ENCODE measurements at places on chromosomes 7 and 10.
A peak's percentile ranks its signal among the peaks of the same experiment; 100 is the strongest.

DNA sequence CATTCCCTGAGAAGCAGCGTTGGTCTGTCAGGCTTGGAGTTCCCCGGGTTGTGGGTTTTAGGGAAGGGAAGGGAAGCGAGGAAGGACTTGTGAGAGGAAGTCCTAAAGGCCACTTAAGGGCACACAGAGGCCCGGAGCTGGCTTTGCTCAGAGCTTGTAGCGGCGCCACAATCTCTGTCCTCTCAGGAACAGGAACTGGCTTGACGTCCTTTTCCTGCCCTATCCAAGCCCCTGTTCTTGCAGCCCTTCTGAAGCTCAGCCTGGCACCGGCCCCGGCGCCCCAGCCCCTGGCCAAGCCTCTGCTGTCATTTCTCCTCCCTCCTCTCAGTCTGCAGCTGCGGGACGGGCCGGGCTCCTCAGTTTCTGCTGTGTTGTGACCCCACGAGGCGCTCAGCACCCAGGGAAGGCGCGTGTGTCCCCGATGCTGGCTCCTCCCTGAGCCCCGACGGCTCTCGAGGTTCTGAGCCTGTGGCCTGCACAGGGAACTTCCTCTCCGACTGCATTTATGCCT lies at the start of gene GIMAP8:
GIMAP8 (plus strand) TSS at position 140 of the 511 bp plus-strand sequence. CDS start 16,069 bp downstream, outside the sequence.
- peak; percentile 77 for DNase-seq

- no peak for DNase-seq
These were observed 29.9 kb downstream of the GPR22 start for GRCh38 chr7:107499731-107500130.

- no peak for DNase-seq
These were observed 703.5 kb downstream of the AUTS2 start for GRCh38 chr7:70301673-70302185.

DNA sequence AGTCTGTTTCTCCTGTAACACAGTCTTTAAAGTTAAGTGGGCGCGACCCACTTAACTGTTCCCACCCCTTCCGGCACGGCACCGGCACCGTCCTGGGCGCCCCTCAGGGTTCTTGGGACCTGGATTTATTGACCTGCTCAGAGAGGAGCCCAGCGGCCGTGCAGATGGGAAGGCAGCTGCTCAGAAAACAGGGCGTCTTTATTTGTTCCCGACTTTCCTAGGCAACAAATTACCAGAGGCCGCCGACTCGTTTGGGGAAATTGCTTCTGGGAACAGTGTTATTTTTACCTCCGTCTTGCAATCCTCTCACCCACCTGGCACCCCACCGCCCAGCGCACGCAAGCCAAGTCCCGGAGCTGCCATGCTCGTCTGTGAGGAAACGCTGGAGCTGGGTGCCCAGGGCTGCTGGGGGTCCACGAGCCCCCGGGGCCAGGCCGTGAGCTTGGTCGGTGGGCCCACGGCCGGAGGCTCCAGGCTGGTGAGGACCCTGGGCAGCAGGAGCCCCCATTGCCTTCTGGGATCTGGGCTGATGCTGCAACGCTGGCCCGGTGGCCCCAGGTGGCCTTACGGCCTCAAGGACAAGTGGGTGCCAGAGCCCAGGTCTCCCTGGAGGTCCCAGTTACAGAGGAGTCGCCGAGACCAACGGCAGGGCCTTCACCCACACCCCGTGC lies 14.9 kb upstream of the ADGRA1 start:
- DNase-seq, result no peak

- DNase-seq, result no peak
These were observed 1.9 kb downstream of the NKX1-2 start for GRCh38 chr10:124447751-124448466.

GRCh38 chr10:114337510-114338462 lies 66.5 kb downstream of the AFAP1L2 start:
- no peak for DNase-seq

DNA sequence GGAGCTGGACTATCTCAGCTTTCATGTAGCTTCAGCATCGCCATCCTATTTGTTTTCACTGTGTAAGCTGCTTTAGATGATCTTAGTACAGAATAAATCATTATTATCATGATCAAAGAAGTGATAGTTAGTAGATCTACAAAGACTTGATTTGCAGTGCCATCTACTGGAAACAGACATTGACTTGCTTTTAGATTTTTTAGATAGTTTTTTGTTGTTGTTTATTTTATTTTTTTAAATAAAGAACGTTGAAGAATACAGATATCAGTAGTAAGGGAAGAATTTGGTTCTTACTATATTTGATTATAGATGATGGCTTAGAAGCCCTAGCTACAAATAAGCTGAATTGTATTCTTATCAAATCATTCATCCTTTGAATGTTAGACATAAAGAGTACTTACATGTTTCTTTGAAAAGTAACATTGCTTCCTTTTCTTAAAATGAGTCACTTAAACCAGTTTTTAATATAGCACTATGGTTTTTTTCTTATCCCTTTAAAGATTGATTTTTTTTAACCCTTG lies 6.3 kb upstream of the SFMBT2 start:
- peak; percentile 36 for DNase-seq

DNA sequence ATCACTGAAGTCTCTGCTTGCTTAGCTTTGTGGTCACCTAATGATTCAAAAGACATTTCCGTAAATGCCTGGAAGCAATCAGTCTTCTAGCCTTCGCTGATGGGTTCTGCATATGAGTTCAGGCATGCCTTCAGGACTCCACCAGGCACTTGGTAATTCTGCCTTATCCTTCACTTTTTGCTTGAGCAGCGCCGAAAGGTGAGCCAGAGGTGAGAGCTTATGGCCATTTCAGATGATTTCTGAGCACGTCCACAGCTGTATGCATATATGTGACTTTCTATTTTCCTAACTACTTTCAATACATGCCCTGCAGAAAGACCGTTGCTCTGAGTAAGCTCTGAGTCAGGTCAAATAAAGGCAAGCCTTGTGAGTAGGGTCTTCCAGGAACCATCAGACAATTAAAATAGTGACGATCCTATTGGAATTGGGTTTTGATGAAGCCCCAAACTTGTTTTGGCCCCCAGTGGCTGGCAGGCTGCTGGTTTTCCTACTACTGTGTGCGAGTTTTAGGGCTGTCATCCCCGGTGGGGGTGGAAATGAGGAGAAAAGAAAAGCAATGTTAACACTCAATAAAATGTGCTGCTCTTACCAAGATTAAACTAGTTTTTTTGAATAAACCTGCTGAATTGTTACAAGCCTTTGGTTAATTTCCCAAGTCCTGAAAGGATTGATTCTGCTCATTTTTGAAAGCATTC lies 154.4 kb upstream of the AKR1E2 start:
- no peak for DNase-seq

- DNase-seq, result no peak
These were observed 109.3 kb upstream of the INSIG1 start for GRCh38 chr7:155188357-155188756.

GRCh38 chr7:156515911-156516790 lies 124.4 kb upstream of the RNF32 start:
- no peak for DNase-seq

GRCh38 chr10:84842593-84842992 lies 514.2 kb downstream of the CCSER2 start:
- no peak for DNase-seq

GRCh38 chr10:101258179-101258885 lies 29.1 kb upstream of the LBX1 start:
- DNase-seq, result no peak

GRCh38 chr7:45606931-45607330 lies 32.8 kb downstream of the ADCY1 start:
- DNase-seq, result no peak

DNA sequence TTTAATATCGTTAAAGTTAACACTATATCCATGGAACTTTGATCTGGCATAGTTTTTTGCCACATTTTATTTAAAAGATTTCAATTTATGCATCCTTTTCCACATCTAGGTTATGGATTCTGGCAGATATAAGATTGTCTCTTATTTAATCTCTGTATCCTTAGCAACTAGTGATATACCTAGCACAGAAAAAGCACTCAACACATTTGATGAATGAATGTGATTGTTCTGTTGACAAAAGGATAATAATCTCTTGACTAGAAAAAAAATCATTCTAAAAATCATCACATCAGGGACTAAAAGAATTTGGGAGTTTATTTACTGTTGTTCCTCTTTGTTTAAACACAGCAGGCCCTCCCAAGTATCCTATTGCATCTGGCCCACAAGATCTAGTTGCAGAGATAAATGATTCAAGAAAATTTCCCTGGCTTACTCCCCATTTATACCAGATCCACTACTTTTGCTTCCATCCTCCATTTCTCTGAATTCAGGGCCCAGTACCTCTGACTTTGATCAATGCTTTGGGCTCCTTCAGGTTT lies 84.0 kb upstream of the C1GALT1 start:
- DNase-seq, result no peak

DNA sequence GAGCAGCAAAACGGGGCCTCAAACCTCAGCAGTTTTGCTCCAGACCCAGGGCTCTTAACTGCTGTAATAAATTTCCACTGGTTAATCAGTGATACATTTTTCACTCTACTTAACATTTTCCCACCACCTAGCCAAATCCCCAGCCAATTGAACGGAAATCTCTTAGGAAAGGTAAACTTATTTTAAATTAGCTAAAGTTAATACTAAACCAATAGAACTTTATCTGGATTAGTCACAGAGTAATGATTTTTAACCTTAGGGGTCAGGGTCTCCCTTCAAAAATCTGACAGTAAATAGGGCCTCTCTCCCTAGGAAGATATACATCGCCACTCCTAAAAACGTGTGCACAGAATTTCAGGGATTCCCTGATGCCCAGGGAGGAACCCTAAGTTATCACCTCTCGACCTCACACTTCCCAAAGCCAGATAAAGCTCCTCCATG lies 87.4 kb upstream of the KMT2E start:
- no peak for DNase-seq

- no peak for DNase-seq
These were observed 20.6 kb downstream of the TMEM178B start for GRCh38 chr7:141094336-141095070.

DNA sequence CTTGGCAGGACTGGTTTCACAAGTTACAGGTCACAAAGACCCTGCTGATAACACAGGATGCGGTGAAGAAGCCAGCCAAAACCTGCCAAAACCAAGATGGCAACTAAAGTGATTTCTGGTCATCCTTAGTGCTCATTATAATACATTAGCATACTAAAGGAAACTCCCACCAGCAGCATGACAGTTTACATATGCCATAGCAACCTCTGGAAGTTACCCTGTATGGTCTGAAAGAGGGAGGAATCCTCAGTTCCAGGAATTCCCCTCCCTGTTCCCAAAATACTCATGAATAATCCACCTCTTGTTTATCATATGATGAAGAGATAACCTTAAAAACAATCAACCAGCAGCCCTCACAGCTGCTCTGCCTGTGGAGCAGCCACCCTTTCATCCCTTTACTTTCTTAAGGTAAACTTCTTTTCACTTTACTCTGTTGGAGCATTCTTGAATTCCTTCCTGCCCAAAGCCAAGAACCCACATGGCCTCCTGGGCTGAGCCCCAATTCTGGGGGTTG lies 21.9 kb downstream of the DPY19L1 start:
- no peak for DNase-seq

- no peak for DNase-seq
These were observed 21.1 kb upstream of the HBP1 start for GRCh38 chr7:107147464-107148393.

DNA sequence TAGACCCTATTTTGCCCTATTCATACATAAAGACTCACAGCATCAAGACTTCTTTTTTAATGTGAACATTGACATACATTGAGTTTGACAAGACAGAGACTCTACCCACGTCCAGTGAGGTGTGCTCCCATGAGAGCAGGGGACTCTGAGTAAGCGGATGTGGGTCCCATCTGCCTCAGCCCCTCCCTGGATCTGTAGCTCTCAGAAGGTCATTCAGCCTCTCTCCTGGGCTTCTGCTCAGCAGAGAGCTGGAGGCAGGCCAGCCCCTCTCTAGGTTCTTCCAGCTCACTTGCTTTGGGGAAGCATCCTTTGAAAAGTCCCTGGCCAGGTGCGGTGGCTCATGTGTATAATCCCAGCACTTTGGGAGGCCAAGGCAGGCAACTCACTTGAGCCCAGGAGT lies 146.9 kb upstream of the ZMIZ1 start:
- DNase-seq, result no peak

DNA sequence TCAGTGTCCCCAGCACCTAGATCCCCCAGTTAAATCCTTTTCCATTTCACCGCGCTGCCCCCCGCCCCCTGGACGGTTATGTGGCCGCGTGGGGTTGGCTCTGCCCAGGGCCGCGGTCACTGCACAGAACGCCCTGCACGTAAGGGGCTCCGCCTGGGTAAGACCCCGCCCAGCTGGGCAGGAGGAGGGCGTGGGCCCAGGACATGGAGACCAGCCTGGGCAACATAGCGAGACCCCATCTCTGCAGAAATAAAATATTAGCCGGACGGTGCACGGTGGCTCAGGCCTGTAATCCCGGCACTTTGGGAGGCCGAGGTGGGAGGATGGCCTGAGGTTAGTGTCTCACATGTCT lies 650 bp upstream of the ZFAND2A start:
- no peak for DNase-seq

GRCh38 chr10:124285587-124286527 lies 132.9 kb downstream of the OAT start:
- DNase-seq, result no peak

DNA sequence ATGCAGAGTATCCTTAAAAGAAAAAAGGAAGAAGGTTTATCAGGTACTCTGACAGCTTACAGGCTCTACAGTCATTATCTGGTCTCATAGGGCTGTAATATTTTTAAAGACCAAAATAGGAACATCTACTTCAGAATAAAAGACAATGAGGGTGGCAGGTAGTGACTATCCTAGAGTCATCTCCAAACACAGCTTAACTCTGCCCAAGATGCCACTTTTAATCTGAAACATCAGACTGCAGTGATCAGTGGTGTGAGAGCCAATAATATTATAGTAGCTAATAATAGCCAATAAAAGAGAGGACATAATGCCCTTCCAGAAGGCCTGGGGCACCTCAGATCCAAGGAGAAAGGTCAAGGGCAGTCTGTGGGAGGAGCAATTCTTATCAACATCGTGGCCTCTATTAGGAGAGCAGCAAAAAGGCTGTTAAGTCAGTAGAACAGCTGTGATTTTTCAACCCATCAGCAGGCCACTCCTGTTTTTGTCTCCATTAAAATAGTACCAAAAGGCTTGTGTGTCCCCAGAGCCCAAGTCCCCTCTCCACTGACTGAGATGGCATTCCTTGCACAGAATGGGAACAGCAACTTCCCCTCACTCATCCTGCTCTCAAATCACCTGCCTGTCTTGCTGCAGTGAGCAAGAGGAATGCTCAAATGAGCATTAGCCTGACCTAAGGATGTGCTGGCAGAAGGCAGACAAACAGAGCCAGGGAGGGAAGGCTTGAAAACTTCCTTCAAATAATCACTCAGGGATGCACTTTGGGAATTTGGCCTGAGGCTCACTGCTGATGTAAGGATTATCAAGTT lies 20.7 kb upstream of the SPOCK2 start:
- DNase-seq, result no peak

- no peak for DNase-seq
These were observed 29.5 kb downstream of the CTNNA3 start for GRCh38 chr10:67666416-67667034.

GRCh38 chr10:89384474-89385340 lies 6.9 kb downstream of the IFIT1B start:
- no peak for DNase-seq

- no peak for DNase-seq
These were observed 61.9 kb upstream of the SAMD8 start for GRCh38 chr10:75049316-75050148.

GRCh38 chr7:68441645-68442044 lies 1156.6 kb upstream of the AUTS2 start:
- DNase-seq, result no peak

- DNase-seq, result no peak
These were observed 33.5 kb downstream of the FIGNL1 start for GRCh38 chr7:50416527-50417182.

GRCh38 chr10:119378737-119379067 lies 163.8 kb downstream of the RGS10 start:
- DNase-seq, result no peak

- DNase-seq, result no peak
These were observed 54.1 kb upstream of the PRKG1 start for GRCh38 chr10:51020200-51020599.

GRCh38 chr10:101965075-101965765 lies 90.8 kb downstream of the ARMH3 start:
- no peak for DNase-seq

All from CD8-positive, alpha-beta memory T cell (primary cell).